GM18507 (cell line): ENCODE measurements at places on chromosomes 3 and 15.
A peak's percentile ranks its signal among the peaks of the same experiment; 100 is the strongest.

- no peak for DNase-seq
Measured at GRCh38 chr3:24197809-24198208, 252.7 kb downstream of the NR1D2 start.

DNA sequence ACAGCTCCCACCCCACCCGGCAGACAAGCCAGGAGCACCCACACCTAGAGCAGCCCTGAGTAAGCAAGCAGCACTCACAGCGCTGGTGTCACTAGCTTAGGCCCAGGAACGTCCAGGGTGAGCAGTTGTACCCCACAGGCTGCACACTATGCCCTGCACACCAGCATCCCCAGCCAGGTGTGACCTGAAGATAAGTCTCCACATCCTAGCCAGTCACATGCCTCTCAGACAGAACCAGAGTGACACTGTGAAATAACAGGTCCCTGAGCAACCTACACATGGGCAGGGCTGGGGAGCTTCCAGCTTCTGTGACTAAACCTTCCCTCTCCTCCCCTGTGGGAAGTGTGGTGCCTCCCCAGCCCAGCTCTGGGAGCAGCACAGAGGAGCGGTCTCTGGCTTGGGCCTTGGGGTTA lies 253.6 kb downstream of the UACA start:
- no peak for DNase-seq

DNA sequence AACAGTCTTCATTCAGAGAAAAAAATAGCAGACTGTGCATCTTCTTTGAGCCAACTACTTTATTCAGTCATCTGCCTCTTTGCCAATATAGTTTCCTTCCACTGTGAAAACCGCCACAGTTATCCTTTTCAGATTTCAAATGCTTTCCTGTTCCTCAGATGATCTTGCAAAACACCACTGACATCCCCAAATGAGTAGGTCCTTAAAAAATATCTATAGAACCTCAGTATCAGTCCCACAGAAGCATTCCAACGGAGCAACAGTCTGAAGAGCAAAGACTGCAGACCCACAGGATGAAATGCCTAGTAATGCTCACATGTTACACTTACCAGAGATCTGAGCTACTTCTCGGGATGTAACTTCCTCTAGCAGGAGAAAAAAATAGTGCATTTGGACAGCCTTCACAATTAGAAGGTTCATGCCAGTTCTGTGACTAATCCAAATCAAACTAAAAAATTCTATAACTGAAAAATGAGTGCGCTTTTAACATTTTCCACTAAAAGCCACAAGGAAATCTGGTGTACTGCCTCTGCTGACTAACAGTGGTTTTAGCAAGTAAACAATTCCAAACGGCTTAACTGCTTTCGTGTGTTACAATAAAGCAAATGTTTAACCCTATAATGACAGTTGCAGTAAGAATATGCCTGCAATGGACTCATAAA lies at the start of gene ANKRD28:
Gene ANKRD28, minus strand, starts transcription at position 338 of the 662 bp plus-strand sequence. CDS start 1,458 bp downstream, outside the sequence.
- no peak for DNase-seq

DNA sequence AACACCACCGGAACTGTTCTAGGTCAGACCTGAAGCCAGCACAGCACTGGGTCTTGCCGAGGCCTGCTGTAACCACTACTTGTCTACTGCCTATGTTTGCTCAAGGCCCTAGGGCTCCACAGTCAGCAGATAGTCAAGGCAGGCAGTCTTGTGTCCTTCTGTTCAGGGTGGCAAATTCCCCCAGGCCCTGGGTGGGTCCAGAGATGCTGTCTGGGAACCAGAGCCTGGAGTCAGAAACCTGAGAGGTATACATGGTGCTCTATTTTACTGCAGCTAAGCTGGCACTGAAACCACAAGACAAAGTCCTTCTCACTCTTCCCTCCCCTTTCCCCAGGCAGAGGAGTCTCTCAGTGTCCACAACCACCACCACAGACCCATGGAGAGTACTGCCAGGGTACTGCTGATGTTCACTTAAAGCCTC lies 89.9 kb downstream of the BBX start:
- DNase-seq: no peak

- no peak for DNase-seq
Measured at GRCh38 chr3:143843587-143843986, 4.7 kb downstream of the SLC9A9 start.

- DNase-seq: no peak
Measured at GRCh38 chr15:94834494-94834893, 603.1 kb downstream of the MCTP2 start.

- DNase-seq: no peak
Measured at GRCh38 chr3:121750087-121750415, 510 bp upstream of the GOLGB1 start.

GRCh38 chr3:135992072-135992471 lies 26.5 kb downstream of the PPP2R3A start:
- no peak for DNase-seq

DNA sequence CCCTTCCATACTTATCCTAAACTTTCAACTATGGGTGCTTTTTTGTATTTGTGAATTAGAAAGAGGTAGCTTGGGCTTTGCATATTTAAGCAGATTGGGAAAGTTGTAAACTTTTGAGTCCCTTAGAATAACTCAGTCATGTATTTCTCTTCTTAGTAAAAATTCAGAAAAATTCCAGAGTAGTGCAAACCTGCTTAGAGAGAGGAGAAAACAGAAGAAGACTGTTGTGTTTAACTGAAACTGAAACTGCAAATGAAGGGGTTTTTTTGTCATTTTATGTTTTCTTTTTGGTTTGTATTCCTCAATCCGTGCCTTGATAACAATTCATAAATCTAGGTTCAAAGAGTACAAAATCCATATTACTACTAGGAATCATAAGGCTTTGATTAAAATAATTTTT lies 31.3 kb downstream of the CD200 start:
- DNase-seq: no peak

GRCh38 chr3:14617508-14618023 lies 34.0 kb upstream of the CCDC174 start:
- DNase-seq: no peak

GRCh38 chr3:48077815-48078214 lies 61.6 kb upstream of the MAP4 start:
- DNase-seq: no peak

DNA sequence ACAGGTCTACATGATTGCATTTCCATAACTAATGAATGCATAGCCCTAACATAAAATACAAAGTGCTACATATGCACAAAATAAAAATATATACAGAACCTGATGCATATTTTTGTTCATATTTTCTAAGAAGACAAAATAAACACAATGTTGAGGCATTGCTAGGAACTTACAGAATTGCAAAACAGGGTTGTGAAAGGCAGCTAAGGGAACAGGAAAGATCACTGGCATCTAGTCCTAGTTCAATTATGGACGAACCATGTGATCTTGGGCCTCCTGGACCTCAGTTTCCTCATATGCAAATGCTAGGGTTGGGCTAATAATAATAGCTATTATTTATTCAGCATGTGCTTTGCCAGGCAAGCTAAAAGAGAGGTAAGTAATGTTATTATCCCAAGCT lies 15.5 kb upstream of the NCEH1 start:
- DNase-seq: no peak

- DNase-seq: no peak
Measured at GRCh38 chr15:62343397-62343796, 178.3 kb upstream of the C2CD4B start.

DNA sequence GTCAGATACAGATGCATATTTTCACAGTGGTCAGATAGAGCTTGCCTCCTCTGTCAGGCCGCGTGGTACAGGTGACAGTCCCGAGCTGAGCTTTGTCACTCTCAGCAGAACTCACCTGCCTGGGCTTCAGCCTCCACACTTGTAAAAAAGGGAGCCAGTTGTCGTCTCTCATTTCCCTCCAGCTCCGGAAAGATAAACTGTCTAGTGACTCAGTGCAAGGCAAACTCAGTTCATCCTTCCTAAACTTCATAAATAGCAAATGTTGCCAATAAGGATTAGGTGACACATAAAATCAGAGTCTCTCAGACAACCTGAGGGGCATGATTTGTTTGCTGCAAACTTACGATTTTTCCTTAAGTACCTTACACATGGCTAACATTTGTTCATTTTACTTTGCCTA lies 116.8 kb downstream of the GABRB3 start:
- DNase-seq: no peak

GRCh38 chr3:117580806-117581205 lies 871.2 kb downstream of the TUSC7 start:
- DNase-seq: no peak

DNA sequence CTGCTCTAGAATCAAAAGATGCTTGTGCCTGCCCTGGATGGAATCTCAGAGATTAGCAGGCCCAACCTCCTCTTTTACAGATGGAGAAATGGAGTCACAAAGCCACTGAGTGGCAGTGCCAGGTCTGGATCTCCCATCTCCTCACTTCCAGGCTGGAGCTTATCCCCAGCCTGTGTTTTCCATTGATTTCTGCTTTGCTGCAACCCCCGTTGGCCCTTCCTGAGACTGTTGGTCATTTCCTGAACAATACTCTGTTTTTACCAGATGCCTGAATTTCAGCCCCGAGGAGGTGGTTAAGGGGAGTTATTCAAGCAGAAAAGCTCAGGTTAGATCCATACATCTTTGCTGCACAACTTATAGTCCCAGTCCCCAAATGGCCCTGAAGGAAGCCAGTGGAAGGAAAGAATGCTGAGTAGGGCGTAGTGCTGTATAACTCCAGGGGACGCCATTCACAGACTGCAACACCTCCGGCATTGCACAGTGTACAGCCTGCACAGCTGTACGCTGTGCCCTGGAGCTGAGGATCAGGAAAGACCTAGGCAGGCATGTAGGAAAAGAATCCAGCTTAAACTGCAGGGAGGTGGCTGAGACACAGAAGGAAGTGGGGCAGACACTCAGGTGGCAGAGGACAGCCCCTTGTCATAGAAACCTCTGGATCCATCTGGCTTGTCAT lies 77.5 kb downstream of the RPLP1 start:
- no peak for DNase-seq

GRCh38 chr3:185852635-185853034 lies 27.8 kb upstream of the IGF2BP2 start:
- no peak for DNase-seq

DNA sequence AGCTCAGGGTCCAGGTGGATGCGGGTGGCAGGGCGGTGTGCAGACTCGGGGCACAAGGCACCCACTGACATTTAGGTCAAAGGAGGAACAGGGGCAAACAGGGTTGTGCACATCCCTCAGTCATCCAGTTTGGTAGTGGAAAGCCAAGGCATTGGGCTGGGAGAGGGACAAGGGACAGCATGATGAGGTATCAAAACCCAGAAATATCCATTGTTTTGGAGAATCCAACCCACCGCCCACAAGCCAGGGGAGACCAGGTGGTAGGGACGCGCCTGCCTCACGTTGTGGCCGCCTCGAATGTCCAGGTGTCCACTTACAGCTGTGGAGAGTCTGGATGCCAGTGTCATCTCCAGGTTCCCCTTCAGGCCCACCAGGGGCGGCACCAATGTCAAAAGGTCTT lies 33.3 kb downstream of the SLC41A3 start:
- no peak for DNase-seq

GRCh38 chr3:37400355-37400754 lies 226.0 kb upstream of the LRRFIP2 start:
- DNase-seq: no peak

DNA sequence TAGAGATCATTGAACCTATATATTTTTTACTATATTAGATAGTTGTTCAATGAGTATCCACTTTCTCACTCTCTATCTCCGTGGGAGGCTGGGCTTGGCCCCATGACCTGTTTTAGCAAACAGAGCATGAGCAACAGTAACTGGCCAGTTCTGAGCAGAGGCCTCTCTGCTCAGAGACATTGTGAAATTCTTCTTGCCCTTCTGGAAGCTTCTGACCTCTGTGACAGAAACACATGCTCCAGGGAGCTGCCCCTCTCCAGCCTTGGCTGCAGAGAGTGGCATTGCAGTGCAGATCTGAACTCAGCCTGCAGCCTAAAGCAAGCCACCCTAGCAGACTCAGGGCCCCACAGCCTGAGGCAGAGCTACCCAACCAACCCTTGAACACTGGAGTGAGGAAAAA lies 20.5 kb downstream of the FAM240A start:
- DNase-seq: no peak

- DNase-seq: peak; percentile 25
Measured at GRCh38 chr3:81816473-81817250, 55.2 kb upstream of the GBE1 start.

GRCh38 chr15:100985401-100985800 lies 66.2 kb downstream of the LRRK1 start:
- DNase-seq: no peak

- DNase-seq: no peak
Measured at GRCh38 chr3:4561661-4562060, 68.5 kb downstream of the ITPR1 start.

GRCh38 chr15:72197460-72198355 lies at the start of gene GRAMD2A:
TSS of gene GRAMD2A (minus strand) at chr15:72197787.
- DNase-seq: peak; percentile 62

DNA sequence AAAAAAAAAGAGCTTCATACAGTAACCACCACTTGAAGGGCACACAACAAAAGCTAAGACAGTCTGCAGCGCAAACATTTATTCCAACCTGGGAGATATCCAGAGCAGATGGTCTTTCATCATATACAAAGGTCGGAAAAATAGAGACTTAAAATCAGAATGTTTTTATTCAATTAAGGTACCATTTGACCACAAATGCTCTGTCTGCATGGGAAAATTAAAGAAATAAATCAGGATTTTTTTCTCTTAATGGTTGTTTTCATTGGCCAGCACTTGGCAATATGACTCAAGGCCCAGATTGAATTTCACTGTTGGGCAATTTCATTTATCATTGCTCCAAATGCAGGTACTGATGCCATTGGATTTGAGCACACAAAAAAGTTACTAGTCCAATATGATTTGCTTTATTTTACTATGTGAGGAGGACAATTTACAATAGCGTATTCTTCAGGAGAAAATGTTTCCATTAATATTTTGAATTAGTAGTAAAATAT lies 145.9 kb upstream of the AGTR1 start:
- no peak for DNase-seq

DNA sequence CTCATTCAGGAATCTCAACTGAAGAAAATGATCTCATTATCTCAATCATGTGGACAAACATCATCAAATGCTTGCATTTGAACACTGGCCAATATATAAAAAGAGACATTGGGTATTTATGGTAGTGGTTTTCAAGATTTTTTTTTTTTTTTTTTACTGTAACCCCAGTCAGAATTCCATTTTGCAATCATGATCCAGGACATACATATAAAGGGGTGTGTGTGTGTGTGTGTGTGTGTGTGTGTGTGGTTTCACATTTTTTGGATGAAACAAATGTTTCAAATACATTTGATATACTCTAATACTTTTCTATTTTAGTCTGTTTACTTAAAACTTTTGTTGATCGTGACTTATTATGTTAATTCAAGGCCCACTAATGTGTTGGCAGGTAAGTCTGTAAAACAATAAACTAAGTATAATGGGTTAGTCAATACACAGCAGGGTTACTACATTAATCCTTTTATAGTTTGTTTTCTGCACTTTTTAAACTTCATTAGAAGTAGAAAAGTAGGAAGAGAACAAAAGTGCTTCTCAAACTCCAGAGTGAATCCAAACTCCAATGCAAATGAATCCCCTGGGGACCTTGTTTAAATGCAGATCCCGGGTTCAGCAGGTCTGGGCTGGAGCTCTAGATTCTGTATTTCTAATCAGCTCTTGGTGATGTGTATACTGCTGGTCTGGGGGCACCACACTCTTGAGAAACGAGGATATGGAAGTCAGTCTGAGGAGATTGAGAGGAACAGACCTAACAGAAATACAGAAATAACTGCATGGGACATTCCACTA lies 17.6 kb downstream of the THRB start:
- no peak for DNase-seq

GRCh38 chr3:166324401-166324800 lies 487.2 kb upstream of the BCHE start:
- DNase-seq: no peak
